HL-60 (cell line): ENCODE measurements at places on chromosomes 1 and 21.

GRCh38 chr1:43015269-43015668 is 56.6 kb upstream of the SLC2A1 start:
- no peak for DNase-seq

DNA sequence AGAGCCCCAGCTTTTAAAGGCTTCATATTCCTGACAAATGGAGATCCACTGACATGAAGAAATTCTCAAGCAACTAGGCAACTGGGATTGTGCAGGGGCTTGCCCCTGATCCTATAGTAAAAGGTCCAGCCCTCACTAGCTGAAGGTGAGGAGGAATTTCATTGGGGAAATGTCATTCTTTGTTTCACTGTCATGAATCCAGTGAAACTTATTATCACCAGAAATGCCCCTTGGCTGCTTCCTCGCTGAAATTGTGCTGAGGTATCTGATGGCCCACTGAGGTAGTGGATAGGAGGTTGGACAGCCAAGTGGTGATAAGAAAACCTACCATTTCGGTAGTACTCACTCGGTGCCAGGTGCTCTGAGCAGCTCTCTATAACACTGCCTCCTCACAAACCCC is 36.2 kb downstream of the CCN1 start:
- no peak for DNase-seq

DNA sequence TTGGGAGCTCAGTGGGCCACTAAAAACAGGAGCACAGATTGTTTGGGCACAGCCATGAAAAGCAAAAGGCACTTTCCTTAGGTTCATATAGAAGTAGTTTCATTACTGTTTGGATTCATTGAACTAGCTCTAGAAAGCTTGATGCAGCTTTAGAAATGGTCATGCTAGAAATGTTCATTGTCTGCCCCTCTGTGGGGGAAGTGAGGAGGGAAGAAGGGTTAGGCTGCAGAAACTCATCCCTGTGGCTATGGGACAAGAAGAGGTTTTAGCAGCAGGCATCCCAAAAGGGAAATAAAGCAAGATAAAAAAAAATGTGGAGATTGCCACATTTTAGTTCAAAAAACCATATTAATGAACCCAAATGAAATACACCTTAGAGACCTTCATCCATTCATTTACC is 359.6 kb upstream of the PTBP2 start:
- no peak for DNase-seq

- no peak for DNase-seq
Observed at GRCh38 chr1:150543500-150544143, 5.6 kb upstream of the ADAMTSL4 start.

DNA sequence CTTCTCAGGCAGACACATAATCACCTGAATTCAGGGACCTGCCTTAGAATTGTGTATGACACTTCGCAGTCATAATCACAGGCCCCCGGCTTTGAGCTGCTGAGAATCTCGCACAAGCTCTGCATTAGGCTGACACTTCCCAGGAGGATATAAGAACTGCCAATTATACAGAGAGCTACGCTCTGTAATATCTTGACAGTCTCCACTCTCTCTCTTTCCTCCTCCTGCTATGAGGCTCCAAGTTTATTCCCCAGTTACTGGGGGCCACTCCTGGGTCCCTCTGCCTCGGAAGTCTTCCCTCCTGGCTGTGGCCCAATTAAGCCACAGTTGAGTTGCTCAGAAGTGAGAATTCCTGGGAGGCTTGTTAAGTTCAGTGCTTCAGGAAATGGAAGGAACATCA is 42.7 kb downstream of the EBNA1BP2 start:
- DNase-seq = no peak

- no peak for DNase-seq
Observed at GRCh38 chr1:159944623-159945455, 574 bp downstream of the IGSF9 start.

GRCh38 chr1:18773753-18774152 is 85.7 kb downstream of the TAS1R2 start:
- no peak for DNase-seq

- no peak for DNase-seq
Observed at GRCh38 chr1:192737306-192737705, 71.5 kb upstream of the RGS2 start.

GRCh38 chr1:226637147-226637935 is 88.8 kb downstream of the STUM start:
- no peak for DNase-seq
